ENCODE measurements at places on chromosomes 16 and 17.

GRCh38 chr17:75565066-75565465 is 22.5 kb upstream of the MYO15B start:
- no peak for DNase-seq

- no peak for DNase-seq
These were observed 141.6 kb downstream of the KCNJ12 start for GRCh38 chr17:21517538-21518293.

DNA sequence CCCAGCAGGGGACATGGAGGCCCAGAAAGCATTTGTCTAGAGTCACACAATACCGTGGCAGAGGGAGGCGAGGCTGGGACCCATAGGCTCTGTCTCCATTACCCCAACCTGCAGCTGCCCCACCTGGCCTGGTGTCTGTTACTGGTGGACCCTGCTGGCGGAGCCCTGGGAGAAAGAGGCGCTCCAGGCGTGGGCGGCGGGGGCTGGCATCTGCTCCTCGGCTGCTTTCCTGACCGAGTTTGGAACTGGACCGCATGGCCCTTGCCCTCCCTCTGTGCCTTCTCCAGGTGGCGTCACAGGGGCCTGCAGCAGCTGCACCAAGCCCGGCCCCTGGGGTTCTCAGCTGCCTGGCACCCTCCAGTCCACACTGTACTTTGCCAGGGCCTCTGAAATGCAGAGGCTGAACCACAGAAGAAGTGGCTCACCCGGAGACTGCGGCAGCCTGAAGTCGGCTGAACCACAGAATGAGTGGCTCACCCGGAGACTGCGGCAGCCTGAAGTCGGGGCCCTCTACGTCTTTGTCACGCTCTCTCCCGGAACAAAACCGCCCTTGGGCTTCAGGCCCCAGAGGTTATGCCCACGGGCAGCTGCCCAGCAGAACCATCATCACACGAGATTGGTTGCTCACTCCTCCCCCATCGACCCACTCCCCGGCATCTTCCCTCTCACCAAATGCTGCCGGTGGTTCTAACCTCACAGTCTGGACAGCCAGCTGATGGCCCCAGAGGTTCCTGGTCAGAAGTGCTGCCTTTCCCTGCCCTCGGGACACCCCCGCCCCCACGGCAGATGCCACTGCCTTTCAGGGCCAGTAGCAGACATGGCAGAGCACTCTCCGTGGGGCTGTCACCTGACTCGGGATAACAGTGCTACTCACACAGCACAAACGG is 20.2 kb downstream of the CBFA2T3 start:
- no peak for DNase-seq

DNA sequence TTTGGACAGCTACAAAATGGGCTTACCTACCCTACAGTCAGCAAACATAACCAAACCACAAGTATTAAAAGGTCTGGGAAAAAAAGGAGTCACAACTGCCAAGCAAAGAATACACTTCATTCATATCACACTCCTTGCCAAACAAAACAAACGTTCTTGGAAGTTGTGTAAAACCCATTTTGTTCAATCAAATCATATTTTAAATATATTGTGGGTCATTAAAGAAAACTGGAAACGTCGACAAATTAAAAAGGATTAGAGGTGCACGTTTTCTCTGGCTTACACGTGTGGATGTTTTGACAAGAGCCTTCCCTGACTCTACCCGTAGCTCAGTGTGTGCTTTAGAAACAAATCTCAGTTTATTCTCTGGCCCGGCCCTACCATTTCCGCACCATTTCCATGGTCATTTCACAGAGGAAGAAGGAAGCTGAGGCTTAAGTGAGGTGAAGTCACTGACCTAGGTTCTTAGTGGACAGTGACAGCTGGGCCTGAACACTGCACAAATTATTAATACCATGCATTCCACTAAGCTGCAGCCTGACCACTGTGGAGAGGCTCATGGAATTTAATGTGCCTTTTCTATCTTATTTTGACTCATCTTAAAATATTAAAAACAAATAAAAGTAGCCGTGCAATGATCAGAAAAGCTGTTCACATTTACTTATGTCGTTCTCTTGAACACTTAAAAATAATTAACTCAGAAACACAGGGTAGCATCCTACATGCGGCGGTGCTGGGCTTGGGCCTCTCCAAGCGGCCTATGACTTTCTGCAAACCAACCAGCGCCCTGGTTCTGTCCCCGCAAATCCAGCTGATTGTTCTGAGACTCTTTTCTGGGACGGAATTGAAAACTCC is 968 bp downstream of the CEP112 start:
- no peak for DNase-seq

DNA sequence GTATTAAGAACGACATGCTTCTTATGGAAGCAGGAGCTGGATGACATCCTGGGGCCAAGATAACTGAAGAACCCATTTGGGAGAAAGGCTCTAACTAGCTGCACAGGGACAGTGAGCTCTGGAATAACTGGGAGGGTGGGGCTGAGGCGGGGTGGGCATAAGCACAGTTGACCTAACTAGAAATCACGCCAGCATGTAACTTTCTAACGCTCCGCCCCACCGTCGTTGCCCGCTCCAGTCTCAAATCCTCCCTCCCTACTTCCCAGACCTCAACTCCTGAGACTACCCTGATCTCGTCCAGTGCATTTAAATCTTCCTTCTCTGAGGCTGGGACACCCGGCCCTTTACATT is 436 bp downstream of the PHB1 start:
- DNase-seq: no peak

Measured in glomerular endothelial cell (primary cell).